CD4-positive, CD25-positive, alpha-beta regulatory T cell (primary cell): ENCODE measurements at places on chromosomes 5 and 9. TPM values are rescaled to one million over a fixed set of nuclear protein-coding genes. Genes with fewer than 3 reads are reported as not detected.

The CD274 gene
- 3.6 TPM for polyA plus RNA-seq

DNA sequence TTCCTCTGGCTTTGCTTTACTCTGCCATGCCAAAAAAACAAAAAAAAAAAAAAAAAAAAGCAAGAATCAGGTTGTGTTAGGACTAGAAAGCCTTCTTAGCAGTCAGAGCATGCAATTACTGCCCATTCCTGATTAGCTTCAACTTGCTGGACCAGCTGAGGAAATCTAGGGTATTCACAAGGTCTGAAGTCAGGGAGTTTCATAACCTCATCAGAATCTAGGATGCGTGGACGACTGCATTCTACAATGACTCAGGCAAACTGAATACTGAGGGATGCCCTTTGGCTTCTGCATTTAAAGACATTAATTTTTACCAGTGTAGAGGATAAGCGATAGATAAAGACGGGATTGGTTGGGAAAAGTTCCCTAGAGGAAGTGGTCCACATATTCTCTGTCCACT is 39.2 kb upstream of the SHOC1 start:
- no peak overlapping the region for H3K27ac ChIP-seq
- no peak for DNase-seq
- no peaks in the 10 kb centered on the region for H3K36me3 ChIP-seq
- no peak overlapping the region for H3K4me3 ChIP-seq

GRCh38 chr9:25876248-25876647 is 198.0 kb upstream of the TUSC1 start:
- no peaks in the 10 kb centered on the region for H3K4me1 ChIP-seq
- DNase-seq = no peak
- H3K36me3 ChIP-seq = no peaks in the 10 kb centered on the region
- H3K27ac ChIP-seq = no peak overlapping the region
- no peak overlapping the region for H3K4me3 ChIP-seq

- peak overlapping the region; percentile 62 for H3K4me3 ChIP-seq
- no peaks in the 10 kb centered on the region for H3K27me3 ChIP-seq
- DNase-seq = peak; percentile 8
- peaks cover 22% of the 10 kb centered on the region for H3K4me1 ChIP-seq
- no peaks in the 10 kb centered on the region for H3K36me3 ChIP-seq
These were observed 33.5 kb upstream of the CRB2 start for GRCh38 chr9:123322273-123323195.
